Stimulated activated CD4-positive, alpha-beta T cell treated with anti-CD3 and anti-CD28 coated beads, Interleukin-15, amount 100 ng/mL, for 1 hour (primary cell): ENCODE measurements at places on chromosomes 11 and 22.

DNA sequence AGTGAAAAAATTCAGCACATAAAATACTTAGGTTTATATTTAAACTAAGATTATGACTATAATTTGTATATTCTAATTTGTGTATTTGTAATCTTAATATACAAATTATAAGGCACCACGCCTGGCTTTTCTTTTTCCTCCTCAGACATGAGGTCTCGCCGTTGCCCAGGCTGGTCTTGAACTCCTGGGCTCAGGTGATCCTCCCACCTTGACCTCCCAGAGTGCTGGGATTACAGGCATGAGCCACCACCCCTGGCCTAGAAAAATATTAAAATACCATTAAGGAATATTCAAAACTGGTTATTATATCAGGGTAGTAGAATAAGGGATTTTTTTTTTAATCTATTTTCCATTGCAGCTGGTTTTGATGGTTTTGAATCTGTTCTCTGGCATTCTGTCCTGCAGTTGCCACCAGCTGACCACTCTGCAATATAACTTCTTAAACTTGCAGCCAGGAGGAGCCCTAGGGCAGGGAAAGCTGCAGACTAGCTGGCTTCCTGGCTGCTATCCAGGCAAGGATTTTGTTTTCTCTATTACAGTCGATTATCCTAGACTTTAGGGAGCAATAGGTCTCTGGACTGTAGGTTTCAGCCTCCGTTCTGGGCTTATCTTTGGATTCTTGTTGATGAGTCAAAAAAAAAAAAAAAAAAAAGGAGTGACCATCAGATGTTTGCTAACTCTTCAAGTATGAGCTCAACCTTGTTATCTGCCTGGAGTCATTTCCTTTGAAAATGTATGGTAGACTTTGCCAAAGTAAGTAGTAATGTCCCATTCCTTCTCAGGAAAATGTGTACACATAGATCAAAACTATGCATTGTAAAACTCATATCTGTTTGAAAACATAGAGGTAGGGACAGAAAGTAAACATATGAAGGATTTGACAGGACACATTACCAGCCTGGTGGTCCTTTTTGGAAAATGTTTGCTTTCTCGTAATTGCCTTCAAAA, 13.2 kb downstream of the POLA2 start:
- no peak for DNase-seq

GRCh38 chr11:87743007-87743406, 432.2 kb downstream of the RAB38 start:
- DNase-seq, result no peak

DNA sequence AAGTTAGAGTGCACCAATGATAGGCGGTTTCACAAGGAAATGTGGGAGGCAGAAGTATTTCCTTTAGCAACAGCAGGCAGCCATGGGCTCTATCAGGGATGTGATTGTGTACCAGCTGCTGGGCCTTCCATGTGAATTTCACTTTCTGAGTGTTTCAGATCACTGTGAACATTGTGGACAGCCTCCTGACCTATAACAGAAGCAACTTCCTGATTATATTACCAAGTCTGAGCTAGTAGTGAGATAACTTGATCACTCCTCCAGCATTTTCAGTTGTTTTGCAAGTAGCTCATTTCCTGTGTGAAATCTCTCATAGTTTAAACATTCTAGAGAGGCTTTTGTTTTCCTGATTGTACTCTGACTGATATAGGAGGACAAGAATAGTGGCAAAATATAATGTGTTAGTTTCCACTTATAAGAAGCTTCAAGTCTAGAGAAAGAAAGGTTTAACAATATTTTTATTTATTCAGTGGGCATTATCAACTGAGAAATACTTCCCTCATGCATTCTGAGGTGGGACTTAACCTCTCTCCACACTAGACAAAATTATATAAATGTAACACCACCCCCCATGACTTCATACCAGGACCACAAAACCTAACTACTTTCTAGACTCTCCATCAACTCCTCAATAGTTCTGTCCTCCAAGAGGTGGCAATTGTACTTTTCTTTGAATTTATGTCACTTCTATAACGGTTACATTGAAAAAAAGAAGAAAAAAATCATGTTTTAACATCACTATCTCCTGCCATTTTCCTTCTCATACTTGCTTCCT, 184.2 kb upstream of the LUZP2 start:
- no peak for DNase-seq

- DNase-seq, result no peak
Observed at GRCh38 chr22:17845327-17845726, 71.1 kb upstream of the BID start.

GRCh38 chr11:8106679-8107078, 25.7 kb downstream of the TUB start:
- no peak for DNase-seq

DNA sequence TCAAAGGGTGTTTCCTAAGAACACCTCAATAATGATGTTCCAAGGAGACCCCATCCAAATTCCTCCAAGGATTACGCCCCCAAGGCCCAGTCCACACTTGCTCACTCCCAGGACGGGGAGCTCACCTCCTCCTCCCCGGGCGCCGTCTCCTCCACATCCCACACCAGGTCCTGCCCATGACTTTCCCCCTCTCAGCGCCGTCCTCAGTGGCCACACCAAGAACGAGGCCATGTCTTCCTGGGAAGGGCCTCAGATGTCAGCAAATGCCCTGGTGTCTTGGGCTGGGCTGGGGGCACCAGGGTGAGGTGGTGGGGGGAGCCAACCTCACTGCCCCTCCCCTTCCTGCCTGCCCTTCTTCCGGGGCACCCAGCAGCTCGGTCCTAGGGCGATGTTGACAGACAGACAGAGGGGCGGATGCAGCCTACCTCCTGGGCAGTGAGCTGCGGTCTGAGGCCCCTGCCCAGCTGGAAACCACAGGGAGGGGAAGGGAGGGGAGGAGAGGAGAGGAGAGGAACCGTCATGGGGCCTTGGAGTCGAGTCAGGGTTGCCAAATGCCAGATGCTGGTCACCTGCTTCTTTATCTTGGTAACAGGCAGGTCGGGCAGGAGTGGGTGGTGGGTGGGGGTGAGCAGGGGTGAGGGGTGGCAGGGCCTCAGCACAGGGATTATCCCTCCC, at the start of the genes C11orf21 and TSPAN32:
TSS of gene C11orf21 (minus strand) at position 288 of the 675 bp plus-strand sequence. CDS start at position 178, 110 bp downstream.
TSS of gene TSPAN32 (plus strand) at position 383 of the 675 bp plus-strand sequence. CDS start at position 520, 137 bp downstream.
- peak; percentile 24 for DNase-seq

- DNase-seq, result no peak
Observed at GRCh38 chr22:17846326-17846992, 72.2 kb upstream of the BID start.

- DNase-seq, result no peak
Observed at GRCh38 chr11:125102025-125102424, 9.4 kb downstream of the TMEM218 start.

DNA sequence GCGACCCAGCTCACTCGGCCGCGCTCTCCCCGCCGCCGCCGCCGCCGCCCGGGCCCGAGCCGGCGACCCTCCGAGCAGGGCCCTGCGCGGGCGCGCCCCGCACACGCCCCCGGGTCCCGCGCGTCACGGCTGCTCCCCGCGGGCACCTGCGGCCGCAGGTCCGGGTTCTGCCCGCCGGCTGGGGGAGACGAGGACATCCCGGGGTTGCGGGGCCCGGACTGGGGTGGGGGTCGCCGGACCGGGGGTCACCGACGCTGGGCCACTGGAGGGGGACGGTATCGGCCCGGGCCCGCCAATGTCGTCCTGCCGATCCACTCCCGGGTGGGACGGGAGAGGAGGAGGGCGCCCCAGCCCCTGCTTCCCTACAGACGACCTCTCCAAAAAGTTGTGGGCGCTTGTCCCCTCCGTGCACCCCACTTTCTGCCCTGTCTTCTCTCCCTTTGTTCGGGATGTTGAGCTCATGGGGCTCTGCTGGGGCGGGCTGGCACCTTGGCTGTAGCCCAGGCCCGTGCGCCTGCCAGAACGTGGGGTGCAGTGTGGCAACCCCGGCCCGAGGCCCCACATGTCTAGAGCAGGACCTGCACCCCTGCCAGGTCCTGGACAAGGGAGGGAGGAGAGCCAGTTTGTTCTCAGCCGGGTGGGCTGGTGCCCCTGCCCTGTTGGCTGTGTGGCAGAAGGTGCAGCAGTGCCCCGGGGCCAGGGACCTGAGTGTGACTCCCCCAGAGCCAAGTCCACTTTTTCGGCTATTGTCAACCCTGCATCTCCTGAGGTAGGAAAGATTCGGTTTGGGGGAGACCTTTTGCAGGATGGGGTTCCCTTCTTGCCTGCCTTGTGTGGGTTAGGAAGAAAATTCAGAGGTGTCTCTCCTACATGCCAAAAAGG, 40.2 kb upstream of the CELSR1 start:
- no peak for DNase-seq

- no peak for DNase-seq
Observed at GRCh38 chr11:68857037-68857586, 15.4 kb upstream of the CPT1A start.

DNA sequence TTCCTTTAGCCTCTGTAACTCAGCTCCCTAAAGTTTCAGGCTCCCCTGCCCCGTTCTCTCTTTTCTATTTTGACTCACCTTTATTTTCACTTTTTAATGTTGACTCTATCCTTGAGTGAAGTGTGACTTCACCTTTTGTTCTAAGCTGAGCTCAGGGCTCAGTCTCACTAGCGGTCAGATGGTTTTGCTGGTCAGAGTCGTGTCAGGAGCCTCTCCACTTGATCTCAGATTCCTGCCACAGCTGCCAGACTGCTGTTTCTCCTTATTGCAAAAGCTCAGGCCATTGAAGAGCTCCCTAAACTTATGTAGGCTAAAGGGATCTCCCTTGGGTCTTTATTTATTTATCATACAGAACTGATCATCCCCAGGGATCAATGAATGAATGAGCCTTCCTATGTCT, 13.7 kb upstream of the POU2AF2 start:
- DNase-seq, result no peak

- no peak for DNase-seq
Observed at GRCh38 chr11:100294748-100295147, 392.3 kb upstream of the ARHGAP42 start.

DNA sequence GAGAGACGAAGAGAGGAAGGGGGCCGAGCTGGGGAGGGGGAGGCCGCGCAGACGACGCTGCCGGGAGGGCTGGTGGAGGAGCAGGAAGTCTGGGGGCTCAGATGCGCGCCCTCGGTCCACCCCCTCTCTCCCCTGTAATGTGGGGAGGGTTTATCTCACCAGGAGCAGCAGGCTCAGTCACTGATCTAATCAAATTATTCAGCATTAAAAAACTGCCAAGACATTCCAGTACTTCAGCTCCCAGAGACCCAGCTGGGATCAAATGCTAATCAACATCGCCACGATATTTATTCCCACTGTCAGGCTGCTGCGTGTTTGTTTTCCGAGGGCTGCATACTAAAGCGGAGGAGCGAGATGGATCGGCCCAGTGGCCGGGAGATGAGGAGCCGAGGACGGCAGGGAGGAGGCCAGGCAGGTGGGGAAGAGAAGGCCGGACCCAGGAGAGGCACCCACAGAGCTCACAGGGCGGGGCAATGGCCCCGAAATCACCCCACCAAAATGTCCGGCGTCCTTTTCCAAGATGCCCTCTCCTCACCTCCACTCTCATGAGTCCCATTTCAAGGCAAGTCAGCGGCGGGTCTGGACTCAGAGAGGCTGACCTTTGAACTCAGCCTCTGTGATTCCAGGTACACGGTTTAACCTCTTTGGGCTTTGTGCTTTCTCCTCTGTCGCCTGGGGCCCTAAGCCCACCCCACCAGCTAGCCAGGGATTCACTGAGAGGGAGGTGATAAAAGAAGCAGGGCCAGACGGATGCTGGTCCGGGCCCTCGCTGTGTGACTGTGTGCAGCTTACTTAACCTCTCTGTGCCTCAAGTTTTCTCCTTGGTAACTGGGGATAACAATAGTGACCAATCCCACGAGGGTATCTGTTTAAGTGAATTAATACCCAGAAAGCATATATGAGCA, 502.1 kb downstream of the MN1 start:
- DNase-seq, result no peak

DNA sequence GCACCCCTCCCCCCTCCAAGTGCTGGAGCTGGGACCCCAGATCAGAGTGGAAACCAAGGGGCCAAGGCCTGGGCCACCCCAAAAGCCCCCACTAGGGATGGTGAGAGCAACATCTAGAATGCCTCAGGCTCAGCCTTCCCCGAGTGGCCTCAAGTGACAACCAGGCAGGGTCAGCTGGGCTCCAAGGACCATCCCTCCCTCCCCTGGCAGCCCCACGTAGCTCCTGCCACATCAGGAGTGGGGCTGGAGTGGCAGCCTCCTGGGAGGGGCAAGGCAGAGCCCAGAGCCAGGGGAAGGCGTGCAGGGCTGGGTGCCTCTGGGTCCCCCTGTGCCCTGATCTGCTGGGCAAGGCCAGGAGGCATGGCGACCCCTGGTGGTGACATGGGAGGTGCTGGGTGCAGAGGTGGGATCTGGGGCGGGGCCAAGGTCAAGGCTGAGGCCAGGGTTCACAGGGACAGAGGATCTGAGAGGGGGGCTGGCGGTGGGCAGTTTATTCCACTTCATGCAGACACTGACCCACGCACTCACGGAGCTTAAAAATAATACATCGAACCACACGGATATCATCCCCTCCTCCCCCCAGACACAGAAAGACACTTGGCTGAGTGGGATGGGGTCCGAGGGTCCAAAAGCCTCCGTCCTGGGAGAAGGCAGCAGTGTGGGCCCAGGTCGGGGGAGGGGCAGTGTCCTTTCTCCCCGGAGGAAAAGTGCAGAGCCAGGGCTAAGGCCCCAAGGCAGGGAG, 15.8 kb upstream of the EHD1 start:
- DNase-seq, result peak; percentile 80

- DNase-seq, result no peak
Observed at GRCh38 chr11:73999581-74000306, 9.1 kb downstream of the UCP3 start.

DNA sequence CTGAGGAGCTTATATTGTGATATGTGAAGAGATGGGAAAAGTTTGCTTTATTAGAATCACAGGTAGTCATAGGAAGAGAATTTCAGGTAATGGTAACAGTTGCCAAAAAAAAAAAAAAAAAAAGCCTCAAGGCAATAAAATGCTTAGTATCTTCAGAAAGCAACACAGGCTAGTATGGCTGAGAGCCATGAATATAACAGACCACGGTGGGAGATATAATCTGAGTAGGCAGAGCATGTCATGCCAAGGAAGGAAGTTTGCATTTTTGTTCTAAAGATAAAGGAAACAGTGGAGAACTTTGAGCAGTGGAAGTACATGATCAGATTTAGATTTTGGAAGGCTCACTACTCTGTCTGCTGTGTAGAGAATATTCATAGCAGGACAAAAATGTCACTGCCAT, 211.4 kb downstream of the ETS1 start:
- DNase-seq, result no peak

DNA sequence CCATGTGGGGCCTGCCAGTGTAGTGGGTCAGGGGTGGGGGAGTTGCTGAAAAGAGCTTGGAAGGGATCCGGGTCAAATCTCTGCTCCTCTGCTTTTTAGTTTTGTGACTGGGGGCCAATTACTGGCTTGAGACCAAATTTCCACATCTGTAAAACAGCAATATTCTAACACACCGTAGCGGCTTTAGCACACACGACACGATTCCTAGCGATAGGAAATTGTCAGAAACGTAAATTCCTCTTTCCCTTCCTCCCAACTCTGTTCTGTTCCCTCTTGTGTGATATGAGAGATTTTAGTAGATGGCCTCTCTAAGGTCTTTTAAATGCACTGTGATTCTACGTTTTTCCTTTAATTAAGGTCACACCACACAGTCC, 71.9 kb downstream of the MICAL2 start:
- no peak for DNase-seq

GRCh38 chr22:49790912-49791311, 36.8 kb downstream of the BRD1 start:
- no peak for DNase-seq
